ENCODE measurements at places on chromosomes 11 and 22.

DNA sequence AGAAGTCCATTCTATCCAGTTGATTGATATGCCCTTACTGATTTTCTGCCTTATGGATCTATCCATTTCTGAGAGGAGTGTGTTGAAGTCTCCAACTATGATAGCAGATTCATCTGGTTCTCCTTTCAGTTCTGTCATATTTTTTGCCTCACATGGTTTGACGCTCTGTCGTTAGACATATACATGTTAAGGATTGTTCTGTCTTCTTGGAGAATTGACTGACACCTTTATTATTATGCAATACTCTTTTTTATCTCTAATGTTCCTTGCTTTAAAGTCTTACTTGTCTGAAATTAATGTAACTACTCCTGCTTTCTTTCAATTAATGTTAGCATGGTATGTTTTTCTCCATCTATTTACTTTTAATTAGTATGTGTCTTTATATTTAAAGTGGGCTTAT, 12.1 kb upstream of the ARHGAP20 start:
- DNase-seq, result no peak
- no peaks in the 10 kb centered on the region for H3K27me3 ChIP-seq
- no peaks in the 10 kb centered on the region for H3K36me3 ChIP-seq
- no peaks in the 10 kb centered on the region for H3K4me1 ChIP-seq
- H3K4me3 ChIP-seq, result no peak overlapping the region

DNA sequence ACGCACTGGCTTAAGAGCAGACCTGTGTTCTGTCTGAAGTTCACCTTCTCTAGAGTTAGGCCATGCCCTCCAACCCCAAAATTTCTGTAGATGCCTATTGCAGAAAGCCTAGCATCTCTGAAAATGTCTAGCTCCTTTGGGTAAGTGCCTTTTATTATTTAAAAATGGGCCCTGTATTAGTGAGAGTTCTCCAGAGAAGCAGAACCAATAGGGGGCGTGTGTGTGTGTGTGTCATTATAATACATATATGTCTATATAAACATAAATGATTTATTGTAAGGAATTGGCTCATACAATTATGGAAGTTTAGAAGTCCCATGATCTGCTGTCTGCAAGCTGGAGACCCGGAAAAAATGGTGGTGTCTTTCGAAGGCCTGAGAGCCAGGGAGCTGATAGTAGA, 144.7 kb downstream of the TTC17 start:
- no peaks in the 10 kb centered on the region for H3K36me3 ChIP-seq
- no peak overlapping the region for H3K4me3 ChIP-seq
- no peaks in the 10 kb centered on the region for H3K27me3 ChIP-seq
- DNase-seq, result no peak

GRCh38 chr11:21554284-21554683, 638.6 kb upstream of the ANO5 start:
- H3K4me3 ChIP-seq, result no peak overlapping the region
- H3K27me3 ChIP-seq, result no peaks in the 10 kb centered on the region
- H3K36me3 ChIP-seq, result no peaks in the 10 kb centered on the region
- no peaks in the 10 kb centered on the region for H3K4me1 ChIP-seq
- H3K27ac ChIP-seq, result no peak overlapping the region
- no peak for DNase-seq

- no peaks in the 10 kb centered on the region for H3K36me3 ChIP-seq
- H3K27ac ChIP-seq, result peak overlapping the region; percentile 75
- H3K27me3 ChIP-seq, result peaks cover 3% of the 10 kb centered on the region
These were observed 36.4 kb upstream of the LINC01488 start for GRCh38 chr11:69445131-69445470.

- H3K27me3 ChIP-seq, result no peaks in the 10 kb centered on the region
- no peaks in the 10 kb centered on the region for H3K36me3 ChIP-seq
- no peak overlapping the region for H3K4me3 ChIP-seq
- H3K27ac ChIP-seq, result no peak overlapping the region
- DNase-seq, result no peak
- peaks cover 25% of the 10 kb centered on the region for H3K4me1 ChIP-seq
These were observed 89.9 kb upstream of the AMOTL1 start for GRCh38 chr11:94678236-94678635.

DNA sequence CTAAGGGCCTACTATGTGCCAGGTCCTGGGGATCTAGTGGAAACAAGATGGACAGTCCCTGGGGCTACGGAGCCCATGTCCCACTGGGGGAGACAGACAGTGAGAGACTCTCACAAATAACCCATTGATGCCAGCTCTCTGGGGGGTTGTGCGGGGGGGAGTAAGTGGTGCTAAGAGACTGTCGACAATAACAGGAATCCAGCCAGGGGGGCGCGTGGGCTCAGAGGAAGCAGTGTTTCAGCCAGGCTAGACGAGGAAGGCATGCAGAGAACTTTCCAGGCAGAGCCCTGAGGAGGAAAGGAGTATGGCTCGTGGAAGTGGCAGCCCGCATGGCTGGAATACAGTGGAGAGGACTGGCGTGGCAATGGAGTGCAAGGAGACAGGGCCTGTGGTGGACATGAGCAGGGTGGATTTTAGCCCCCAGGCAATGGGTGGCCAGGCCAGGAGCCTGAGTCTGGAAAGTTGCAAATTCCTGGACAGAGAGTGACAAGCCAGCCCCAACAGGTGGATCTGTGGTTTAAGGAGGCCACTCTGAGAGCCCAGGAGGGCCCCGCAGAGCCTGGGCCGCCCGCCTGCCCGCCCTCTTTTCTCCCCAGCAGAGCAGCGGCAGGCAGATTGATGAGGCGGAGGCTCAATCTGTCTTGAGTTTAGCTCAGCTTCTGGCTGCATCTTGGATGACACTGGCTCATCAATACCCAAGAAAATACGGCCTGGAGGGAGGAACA, 40.0 kb upstream of the TCF20 start:
- H3K27me3 ChIP-seq, result peaks cover 3% of the 10 kb centered on the region
- H3K27ac ChIP-seq, result no peak overlapping the region
- H3K36me3 ChIP-seq, result no peaks in the 10 kb centered on the region
- no peaks in the 10 kb centered on the region for H3K4me1 ChIP-seq
- H3K4me3 ChIP-seq, result no peak overlapping the region
- DNase-seq, result no peak

GRCh38 chr22:24996420-24996952, 44.0 kb downstream of the KIAA1671 start:
- H3K36me3 ChIP-seq, result no peaks in the 10 kb centered on the region
- H3K4me1 ChIP-seq, result peaks cover 9% of the 10 kb centered on the region

DNA sequence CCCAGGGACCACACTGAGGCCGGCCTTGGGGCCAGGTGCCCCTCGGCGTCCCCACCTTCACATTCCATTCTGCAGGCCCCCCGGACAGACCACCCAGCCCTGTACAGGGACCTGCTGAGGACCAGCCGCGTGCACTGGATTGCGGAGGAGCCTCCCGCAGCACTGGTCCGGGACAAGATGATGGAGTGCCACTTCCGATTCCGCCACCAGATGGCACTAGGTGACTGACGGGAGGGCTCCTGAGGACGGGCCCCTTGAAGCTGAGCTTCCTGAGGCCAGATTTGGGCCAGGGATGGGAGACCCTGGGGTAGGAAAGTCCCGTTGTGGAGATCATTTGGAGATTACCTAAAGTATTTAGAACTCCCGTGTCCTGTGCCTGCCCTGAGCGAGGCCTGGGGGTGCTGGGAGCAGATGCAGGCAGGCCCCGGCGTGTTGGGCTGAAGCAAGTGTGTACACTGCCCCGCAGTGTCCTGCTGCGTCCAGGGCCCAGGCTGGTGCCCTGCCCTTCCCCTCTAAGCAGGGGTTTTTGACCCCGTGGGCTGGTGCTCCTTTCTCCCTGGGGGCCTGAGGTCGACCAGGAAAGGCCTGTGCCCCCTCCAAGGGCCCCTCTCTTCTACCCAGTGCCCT, 20.0 kb downstream of the TRMU start:
- H3K36me3 ChIP-seq, result peaks cover 83% of the 10 kb centered on the region
- H3K27me3 ChIP-seq, result no peaks in the 10 kb centered on the region
- no peak overlapping the region for H3K4me3 ChIP-seq
- H3K27ac ChIP-seq, result no peak overlapping the region
- DNase-seq, result peak; percentile 65
- peaks cover 9% of the 10 kb centered on the region for H3K4me1 ChIP-seq

DNA sequence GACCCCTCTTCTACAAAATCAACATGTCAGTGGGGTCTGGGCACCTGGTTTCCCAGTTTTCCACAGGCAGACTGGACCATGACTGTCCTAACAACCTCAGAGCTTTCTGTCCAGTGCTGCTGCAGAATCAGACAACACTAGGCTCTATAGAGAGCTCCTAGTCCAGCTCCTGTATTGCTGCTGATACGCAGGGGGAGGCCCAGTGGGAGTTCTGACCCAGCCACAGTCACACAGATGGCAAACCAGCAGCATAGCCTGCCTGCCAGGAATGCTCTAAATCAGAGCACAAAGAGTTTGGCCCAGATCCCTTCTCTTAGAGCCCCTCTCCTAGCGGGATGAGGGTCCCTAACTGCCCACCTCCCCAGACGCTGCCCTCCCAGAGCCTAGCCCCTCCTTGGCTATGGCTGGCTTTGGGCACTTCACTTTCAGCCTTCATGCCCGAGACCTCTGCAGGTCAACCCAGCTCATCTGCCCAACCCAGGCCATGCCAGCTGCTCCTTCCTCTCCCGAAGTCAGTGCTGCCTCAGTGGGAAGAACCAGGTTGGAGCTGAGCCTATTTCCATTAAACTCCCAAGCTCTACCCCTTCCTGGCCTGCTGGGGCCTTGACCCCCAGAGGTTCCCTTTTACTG, 15.8 kb upstream of the SLCO2B1 start:
- H3K4me1 ChIP-seq, result no peaks in the 10 kb centered on the region
- H3K36me3 ChIP-seq, result no peaks in the 10 kb centered on the region
- H3K4me3 ChIP-seq, result no peak overlapping the region

DNA sequence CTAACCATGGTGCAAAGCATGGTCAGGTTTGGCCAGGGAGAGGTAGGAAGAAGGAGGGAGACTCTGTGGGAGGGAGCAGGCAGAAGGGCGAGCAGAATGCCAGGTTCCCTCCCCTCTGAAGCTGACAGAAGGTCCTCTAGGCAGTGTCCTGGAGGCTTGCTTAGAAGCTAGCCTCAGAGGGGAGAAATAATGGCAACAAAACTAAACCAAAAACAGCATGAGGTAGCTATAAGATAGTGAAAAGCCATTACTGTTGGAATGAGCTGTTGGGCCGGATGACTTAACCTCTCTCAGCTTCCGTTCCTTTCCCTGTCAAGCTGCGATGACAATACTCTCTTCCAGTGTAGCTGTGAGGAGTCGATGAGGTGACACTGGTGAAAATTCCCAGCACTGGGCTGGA, 36.6 kb downstream of the RASSF10 start:
- no peaks in the 10 kb centered on the region for H3K36me3 ChIP-seq
- H3K27me3 ChIP-seq, result no peaks in the 10 kb centered on the region
- H3K4me3 ChIP-seq, result no peak overlapping the region
- no peak overlapping the region for H3K27ac ChIP-seq

DNA sequence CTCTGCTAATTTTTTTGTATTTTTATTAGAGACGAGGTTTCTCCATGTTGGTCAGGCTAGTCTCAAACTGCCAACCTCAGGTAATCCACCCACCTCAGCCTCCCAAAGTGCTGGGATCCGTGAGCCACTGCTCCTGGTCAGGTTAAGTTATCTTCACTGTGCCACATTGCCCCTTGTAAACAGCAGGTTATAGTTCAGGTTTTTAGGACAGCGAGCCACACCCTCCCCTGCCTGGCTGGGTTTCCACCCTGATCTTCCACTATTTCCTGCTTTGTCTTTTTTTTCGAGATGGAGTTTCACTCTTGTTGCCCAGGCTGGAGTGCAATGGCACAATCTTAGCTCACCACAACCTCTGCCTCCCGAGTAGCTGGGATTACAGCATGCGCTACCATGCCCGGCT, 16.1 kb downstream of the ACO2 start:
- H3K4me1 ChIP-seq, result peaks cover 87% of the 10 kb centered on the region
- H3K36me3 ChIP-seq, result no peaks in the 10 kb centered on the region
- H3K4me3 ChIP-seq, result no peak overlapping the region
- H3K27me3 ChIP-seq, result no peaks in the 10 kb centered on the region
- H3K27ac ChIP-seq, result peak overlapping the region; percentile 89

DNA sequence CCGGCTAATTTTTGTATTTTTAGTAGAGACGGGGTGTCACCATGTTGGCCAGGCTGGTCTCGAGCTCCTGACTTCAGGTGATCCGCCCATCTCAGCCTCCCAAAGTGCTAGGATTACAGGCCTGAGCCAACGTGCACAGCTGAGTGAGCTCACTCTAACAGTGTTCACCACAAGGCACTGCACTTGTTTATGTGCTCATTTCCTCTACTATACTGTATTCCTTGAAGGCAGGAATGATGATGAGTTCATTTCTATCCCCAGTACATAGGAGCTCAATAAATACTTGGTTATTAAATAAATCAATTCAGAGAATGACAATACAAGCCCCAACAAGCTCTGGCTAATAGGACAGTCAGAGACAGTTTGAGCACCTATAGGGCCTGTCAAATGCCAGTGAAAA, 29.1 kb downstream of the ALG8 start:
- H3K36me3 ChIP-seq, result peaks cover 73% of the 10 kb centered on the region
- H3K4me3 ChIP-seq, result no peak overlapping the region
- no peak overlapping the region for H3K27ac ChIP-seq
- no peaks in the 10 kb centered on the region for H3K4me1 ChIP-seq
- no peak for DNase-seq

DNA sequence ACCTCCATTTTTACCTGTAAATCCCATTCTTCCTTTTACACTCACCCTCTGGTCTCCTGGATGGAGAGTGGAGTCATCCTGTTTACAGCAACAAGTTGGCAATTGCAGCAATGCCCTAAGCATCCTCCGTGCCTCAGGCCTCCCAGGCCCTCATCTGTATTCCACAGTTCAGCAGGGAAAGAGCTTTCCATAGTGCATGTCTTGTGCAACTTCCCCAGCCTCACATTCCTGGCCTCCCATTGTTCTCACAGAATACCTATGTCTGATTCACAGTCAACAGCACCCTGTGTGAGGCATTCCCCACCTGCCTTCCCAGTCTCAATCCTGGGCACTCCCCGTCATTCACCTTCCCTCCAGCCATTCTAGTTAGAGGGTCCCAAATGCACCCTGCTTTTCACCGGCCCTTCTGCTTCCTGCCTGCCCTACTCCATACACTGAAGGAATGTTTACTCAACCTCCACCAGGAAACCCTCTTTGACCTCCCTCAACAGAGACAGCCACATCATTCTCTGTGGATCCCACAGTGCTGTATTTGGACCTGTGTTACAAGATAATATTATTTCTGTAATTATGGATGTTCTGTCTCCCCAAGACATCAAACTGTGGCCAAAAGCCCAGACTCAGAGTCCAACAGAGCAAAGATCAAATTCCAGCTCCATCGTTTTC, 405.7 kb downstream of the BUD13 start:
- no peaks in the 10 kb centered on the region for H3K4me1 ChIP-seq
- H3K27me3 ChIP-seq, result peaks cover 1% of the 10 kb centered on the region
- H3K4me3 ChIP-seq, result no peak overlapping the region

Measured in psoas muscle (tissue), 8 donors.